ENCODE measurements at places on chromosomes 1 and 21.

GRCh38 chr1:38772026-38772425 is 87.5 kb downstream of the RRAGC start:
- DNase-seq: no peak

GRCh38 chr1:8704866-8705506 is 112.5 kb downstream of the RERE start:
- no peak for DNase-seq

- no peak for DNase-seq
These were observed 39.7 kb upstream of the SDC3 start for GRCh38 chr1:30948278-30948677.

DNA sequence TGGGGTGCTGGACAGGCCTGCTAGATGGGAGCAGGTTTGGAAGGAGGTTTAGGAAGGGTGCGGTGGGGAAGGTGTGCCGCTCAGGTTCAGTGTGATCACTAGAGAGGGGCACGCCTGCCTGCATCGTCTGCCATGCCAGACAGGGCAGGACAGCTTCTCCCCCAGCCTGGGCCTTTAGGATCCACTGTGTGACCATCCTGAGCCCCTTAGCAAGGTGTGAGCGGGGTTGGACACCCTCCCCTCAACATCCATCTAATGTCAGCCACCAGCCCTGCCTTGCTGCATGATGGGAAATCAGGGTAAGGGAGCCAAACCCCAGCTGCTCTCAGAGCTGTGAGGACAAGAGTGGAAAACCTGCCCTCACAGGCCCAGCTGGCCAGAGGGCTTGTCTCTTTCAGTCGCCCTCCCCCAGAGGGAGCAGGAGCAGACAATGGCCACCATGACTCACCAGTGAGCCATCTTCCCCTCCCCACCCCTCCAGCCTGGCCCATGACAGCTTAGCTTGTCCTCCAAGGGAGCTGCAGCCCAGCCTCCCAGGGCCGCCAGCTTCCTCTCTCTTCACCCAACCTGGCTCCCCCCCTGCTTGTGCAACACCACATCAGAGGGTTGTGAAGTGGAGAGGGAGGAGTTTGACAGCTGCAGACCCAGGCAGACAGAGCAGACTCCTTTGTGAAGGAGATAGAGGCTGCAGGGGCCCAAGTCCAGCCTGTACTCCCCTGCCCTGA is 37.0 kb downstream of the NUAK2 start:
- no peak for DNase-seq

DNA sequence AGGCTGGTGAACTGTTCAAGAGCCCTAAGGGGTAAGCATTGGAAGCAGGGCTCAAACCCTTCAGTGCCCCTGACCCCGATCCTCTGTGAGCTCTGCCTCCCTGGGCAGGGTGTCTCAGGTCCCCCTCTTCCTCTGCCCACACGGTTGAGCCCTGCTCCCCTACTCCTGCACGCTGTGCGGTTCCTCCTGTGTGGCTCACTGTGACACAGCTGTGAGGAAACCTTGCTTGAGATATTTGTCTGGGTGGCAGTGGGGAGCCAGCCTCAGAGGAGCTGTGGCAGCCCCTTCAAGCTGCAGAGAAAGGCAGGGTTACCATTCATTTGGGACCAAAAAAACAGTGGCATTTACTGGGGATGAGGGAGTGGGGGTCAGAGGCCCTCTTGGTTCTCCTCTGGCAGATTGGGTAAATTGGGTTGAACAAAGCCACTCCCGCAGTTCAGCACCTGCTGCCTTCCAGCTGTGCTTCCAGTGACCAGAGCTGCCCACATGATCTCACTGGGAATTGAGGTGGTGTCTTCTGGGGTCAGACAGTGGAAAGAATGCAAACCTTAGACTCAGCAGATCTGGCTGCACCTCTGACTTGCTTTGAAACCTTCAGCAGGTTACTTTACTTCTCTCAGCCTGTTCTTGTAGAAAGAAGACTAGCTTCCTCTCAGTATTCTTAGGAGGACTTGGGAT is 60.6 kb upstream of the CD1D start:
- DNase-seq: no peak

DNA sequence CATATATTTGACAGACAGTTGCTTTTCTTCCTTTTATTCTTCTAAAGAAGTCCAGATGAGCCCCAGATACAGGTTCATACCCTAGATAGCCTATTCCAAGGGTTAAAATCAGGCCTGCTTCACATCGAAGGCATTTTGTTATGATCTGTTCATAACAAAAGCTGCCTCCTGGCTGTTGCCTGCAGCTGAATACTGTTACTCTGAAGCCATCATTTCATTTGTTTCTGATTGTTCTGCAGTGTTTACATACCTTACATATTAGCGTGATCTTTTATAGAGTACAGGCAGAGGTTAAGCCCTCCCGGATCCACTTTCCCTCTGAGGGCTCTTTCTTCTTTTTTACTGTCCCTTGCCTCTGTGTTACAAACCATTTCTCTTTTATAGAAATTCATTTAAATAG is 219.0 kb upstream of the HOOK1 start:
- DNase-seq: no peak

DNA sequence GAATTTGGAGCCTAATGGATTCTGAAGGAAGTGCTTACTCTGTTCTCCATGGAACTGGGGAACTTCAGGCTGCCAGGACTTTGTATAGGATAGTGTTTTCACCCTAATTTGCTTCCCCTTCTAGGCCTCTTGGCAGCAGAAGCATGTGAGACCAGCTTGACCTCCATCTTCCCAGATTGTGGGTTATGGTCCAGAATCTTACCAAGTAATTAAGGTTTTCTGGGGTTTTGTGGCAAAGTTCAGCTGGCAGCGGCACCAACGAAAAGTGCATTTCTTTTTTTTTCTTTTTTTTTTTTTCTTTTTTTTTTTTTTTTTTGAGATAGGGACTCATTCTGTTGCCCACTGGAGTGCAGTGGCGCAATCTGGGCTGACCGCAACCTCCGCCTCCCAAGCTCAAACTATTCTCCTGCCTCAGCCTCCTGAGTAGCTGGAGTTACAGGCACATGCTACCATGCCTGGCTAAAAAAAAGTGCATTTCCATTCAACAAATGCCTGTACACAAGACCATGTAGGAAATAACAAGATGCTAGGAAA is 3.4 kb upstream of the BMP8A start:
- DNase-seq: no peak

GRCh38 chr1:53142226-53142853 is at the start of gene SLC1A7:
Gene SLC1A7 (minus strand): TSS chr1:53142638. CDS start chr1:53142449, 189 bp downstream.
- DNase-seq: no peak

- no peak for DNase-seq
These were observed 10.6 kb downstream of the GBP5 start for GRCh38 chr1:89261926-89262515.

DNA sequence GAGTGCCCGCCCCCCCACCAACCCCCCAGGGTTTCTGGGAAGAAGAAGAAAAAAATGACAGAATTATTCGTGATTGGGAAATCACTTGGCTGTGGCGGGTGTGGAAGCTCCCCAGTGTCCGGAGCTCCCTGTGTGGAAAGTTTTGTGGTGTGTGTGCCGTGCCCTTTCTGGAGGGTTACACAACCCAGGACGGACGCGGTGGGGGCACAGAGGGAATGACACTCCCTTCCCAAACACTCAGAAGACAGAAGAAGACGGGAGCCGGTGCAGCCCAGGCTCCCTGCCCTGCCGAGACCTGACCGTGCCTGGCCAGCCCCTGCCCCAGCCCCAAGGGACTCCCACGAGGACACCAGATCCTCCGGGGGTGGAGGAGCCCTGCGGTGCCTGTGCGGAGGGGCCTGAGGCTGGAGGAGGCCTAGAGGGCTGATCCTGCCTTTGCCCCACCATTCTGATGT is 33.0 kb upstream of the ADARB1 start:
- DNase-seq: no peak

- DNase-seq: no peak
These were observed 8.4 kb upstream of the SPATA1 start for GRCh38 chr1:84497631-84498275.

DNA sequence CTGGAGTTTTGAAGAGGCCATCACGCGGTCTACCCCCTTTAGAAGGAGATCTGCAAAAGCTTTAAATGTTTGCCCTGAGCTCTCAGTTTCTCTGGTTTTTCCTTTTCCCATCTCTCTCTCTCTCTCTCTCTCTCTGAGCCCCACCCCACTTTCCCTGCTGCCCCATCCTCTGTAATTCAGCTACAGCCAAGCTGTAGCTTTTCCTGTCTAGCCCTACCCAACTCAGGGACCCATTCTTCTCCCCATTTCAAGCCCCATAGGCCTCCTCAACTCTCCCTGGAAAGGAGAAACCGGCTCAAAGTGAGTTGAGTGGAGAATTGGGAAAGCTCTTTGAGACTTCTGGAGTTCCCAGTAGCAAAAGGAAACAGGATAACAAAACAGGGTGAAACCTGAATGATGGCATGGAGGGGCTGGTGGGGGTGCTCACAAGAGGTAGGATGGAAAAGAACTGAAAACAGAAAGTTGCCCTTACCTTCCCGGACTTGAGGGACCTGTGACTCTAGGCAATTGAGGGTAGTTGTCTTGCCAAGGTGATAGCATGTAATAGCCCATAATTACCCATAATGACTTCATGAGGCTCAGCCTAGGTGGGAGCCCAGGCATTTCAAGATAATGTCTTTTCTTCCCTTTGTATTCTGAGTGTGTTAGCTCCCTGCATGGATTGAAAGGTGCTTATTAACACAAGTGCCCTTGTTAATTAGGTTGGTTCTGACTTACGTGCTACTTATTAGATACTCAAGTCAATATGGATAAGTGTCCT is 84.9 kb downstream of the SLC16A1 start:
- DNase-seq: no peak

DNA sequence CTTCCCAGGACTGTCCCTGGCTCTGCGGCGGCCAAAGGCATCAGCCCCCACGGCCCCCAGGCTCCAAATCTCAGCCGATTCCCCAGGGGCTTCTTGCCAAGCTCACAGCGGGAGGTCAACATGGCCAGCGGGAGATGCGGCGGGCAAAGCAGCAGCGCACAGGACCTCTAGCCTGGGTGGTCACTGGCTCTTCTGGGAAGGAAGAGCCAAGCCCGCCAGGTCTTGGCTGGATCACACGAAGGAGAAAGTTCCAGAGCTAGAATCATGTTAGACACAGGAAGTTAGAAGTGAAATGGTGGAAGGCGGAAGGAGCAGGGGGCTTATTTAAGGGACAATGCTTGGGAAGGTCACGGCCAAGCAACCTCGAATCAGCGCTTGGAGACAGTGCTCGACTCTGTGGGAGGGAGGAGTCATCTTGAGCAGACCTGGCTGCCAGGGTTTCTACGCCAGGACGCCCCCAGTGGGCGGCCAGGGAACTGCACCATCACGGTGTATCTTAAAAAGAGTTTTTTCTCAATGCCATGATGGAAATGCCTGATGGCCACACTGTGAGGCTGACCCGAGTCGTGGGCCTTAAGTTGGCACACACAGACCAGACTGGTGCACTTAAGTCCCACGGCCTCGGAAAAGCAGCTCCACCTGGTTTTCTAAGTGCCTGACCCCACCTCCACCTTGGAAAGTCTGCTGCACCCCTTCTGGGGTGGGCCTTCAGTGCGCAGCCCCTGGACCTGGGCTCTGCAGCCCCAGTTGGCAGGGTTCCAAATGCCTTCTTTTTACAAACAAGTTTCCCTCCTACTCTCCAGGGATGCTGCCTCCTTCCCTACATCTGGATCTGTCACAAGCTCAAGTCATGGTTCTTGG is 29.3 kb downstream of the SLC66A1 start:
- DNase-seq: peak; percentile 63

DNA sequence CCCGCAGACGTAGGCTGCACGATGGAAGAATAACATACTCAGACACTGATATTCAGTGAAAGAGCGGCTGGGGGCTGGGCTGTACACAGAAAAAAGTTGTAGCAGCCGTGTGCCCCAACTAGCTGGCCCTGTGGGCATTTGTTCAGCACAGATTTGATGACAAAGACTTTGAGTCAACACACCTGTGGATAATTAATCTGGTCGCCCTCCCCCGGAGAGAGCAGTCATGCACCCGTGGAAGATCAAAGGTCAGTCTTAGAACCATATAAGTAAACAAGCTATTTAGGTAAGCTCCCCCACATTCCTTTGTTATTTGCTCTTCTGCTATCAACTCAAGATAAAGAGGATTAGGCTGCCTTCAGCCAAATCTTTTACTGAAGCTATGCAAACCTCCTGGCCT is 148.4 kb upstream of the HMCN1 start:
- DNase-seq: no peak

GRCh38 chr1:161914595-161914994 is 109.1 kb downstream of the OLFML2B start:
- DNase-seq: no peak

DNA sequence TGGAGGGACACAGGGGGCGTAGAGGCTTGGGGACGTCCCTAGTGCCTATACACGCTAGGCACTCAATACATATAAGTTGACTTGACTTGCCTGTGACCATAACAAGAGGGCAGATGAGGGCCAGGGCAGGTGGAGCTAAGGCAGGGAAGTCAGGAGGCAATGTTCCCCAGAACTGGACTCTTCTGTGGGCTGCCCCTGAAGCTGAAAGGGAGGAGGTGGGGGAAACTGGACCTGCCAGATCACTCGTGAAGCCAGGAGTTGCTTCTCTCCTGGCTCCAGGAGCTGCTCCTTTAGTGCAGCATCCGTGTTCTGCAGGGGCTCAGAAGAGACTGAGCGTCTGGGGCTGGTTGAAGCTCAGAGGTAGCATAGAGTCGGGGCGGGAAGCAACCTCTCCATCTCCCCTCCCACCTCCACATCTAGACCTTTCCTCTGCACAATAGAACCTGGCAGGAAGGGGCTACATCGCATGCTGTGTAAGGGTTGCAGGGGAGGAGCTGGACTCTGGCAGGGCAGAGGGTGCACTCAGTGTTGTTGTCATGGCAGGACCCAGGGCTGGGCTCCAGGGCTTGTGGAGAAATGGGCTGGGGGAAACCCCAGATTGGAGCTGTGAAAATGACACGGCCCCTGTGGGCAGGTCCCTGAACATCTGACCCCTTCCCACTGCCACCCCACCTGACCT is 2.9 kb upstream of the SEMA4A start:
- no peak for DNase-seq

GRCh38 chr1:30902593-30903290 is 5.8 kb downstream of the SDC3 start:
- no peak for DNase-seq

GRCh38 chr1:63787875-63788274 is 14.1 kb downstream of the ROR1 start:
- DNase-seq: no peak

DNA sequence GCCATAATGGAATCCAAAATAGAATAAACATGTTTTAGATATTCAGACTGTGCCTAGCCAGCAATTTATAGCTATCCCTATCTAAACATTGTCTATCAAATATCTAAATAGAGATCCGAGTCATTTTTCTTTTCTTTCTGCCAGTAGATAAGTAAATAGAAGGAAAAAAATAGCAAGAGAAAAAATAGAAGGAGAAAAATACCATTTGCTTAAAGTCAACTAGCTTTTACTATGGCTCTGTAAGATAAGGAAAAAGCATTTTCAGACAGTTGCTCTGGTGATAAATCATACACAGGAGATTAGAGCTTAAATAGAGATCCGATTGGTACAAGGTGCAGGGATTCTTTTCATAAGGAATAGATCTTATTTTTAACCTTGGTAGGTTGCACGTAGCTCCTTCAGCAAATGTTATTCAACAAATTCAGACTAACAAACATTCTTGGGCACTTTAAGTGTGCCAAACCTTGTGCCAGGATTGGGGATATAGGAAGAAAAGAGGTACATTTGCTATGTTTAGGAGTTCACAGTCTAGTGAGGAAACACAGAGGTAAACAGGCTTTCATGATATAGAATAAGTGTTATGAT is 70.1 kb upstream of the CCDC190 start:
- DNase-seq: no peak

All from progenitor cell of endocrine pancreas (in vitro differentiated cells).